AG09319 (cell line): ENCODE measurements at places on chromosomes 11 and 22.

GRCh38 chr11:66012946-66013761 is 1.3 kb downstream of the CST6 start:
- no peak for DNase-seq

GRCh38 chr11:73233692-73234470 is 15.8 kb downstream of the P2RY2 start:
- no peak for DNase-seq

- no peak for DNase-seq
Observed at GRCh38 chr11:3092603-3093141, 35.4 kb upstream of the CARS1 start.

DNA sequence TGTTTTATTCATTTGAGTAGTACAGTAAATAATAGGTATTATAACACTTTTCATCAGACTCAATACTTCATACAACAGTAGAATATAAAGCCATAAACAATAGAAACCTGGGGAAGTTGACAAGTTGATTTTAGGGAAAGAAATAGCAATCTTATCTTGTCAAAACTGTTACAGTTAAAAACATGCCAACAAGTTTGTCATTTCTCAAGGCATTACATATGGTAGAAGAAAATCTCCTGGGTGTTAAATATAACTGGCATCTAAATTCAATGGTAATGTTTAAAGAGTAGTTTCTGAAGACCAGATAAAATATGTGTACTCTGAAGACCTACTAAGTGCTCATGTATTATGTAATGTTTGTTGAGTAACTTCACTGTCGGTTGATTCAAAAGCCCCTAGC is 75.1 kb downstream of the LRRC4C start:
- DNase-seq, result no peak

DNA sequence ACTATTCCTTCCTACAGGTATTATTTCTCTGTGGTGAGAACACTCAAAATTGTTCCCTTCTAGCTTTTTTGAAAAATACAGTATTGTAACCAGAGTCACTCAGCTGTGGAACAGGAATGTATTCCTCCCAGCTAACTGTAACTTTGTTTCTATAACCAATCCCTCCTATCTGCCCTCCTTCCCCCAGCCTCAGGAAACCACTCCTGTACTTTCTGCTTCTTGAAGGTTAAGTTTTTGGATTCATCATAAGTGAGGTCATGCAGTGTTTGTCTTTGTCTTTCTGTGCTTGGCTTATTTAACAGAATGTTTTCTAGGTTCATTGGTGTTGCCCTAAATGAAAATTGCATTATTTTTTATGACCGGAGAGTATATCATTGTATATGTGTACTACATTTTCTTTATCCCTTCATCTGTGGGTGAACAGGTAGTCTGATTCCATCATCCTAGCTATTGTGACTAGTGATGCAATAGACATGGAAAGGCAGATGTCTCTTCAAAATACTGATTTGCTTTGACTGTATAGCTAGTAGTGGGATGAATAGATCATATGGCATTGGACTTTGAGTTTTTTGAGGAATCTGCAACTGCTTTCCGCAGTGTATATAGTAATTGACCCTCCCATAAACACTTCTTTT is 112.9 kb upstream of the GRK3 start:
- no peak for DNase-seq

DNA sequence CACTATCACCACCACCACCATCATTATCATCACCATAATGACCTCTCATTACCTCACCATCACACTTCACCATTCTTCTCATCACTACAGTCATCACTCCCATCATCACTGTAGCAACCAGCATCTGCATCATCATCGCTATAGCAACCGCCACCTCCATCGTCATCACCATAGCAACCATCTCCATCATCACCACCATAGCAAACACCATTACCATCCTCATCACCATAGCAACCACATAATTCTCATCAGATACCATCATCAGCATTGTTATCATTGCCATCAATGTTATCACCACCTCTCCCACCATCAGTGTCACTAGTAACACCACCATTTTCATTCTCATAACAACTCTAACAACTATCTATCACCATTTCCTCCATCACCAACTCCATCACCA is 23.1 kb upstream of the CD82 start:
- no peak for DNase-seq
